Kidney glomerular epithelial cell (primary cell): ENCODE measurements at places on chromosomes 7 and 10.

GRCh38 chr10:4813023-4813422 lies 13.0 kb upstream of the AKR1E2 start:
- peak; percentile 82 for DNase-seq

DNA sequence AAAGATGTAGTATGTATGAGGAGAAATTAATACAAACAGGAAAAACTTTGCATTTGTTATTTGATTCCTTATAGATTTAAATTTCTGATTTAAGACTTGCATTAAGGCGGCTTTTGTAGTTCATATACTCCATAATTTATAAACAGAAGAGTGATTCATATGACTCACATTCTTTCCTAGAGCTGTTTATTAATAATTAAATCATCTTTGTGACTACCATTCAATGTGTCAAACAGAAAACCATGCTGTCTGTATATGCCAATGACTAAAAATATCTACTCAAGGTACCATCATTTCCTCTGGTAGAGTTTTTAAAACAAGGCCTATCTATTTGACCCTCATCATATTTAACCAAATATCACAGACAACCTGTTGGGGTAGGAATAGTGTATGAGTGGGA lies 501.7 kb downstream of the PARD3 start:
- DNase-seq: no peak

- DNase-seq: no peak
These were observed 28.1 kb upstream of the KIF5B start for GRCh38 chr10:32084185-32084851.

- no peak for DNase-seq
These were observed 1.5 kb upstream of the KCTD7 start for GRCh38 chr7:66627151-66627681.

DNA sequence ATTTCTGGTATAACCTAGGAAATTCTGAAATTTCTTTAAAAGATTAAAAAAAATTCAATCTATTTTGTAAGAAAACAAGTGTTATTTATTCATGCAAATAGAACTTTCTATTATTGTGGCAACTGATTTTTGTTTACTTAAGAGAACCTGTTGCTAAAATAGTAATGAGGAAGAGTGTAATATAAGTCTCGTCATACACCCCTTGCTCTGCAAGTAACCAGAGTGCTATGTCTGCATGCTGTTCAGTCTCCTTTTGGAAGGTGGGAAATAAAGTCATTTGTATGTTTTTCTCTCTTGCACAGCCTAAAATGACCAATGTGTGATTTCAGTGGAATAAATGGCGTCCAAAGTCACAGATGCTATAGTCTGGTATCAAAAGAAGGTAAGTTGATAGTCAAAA lies 41.3 kb downstream of the PHTF2 start:
- no peak for DNase-seq

DNA sequence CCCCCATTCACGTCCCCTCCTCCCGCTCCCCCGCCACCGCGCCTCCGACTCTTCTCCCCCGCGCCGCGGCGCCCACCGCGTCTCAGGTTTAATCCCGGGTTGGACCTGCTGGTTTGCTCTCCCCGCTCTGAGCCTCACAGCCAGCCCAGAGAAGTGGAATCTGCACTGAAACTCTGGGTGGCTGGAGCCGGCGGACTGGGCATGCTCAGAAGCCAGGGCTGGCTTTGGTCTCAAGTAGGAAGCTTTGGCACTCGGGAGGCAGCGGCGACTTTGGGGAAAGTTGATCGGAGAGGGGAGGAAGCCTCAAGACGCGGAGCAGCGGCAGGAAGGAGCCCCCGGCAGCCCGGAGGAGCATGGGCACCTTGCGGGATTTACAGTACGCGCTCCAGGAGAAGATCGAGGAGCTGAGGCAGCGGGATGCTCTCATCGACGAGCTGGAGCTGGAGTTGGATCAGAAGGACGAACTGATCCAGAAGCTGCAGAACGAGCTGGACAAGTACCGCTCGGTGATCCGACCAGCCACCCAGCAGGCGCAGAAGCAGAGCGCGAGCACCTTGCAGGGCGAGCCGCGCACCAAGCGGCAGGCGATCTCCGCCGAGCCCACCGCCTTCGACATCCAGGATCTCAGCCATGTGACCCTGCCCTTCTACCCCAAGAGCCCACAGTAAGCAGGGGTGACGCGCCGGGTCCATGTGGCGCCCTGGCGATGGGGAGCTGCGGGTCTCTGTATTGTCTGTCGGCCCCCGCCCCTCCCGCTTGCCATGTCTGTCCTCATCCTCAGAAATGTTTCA lies at the start of gene PRKG1:
TSS of gene PRKG1 (plus strand) at position 250 of the 791 bp plus-strand sequence.
- peak; percentile 39 for DNase-seq

DNA sequence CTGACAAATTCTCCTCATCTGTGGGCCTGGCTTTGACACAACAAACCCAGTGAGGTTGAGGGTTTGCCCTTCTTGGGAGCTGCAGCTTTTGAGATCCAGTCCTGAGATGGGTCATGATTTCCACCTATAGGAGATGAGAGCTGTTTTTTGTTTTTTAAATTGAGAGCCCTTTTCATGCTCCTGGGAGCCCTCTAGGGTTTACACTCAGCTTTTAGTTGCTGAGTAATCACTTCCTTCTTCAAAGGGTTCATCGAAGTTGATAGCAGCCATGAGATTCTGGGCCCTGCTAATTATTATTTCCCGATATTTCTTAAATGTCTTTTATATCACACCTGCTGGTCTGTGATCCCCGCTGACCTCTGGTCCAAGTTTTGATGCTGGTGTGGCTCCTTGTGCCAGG lies 47.3 kb upstream of the VIPR2 start:
- DNase-seq: no peak

GRCh38 chr10:98481404-98481945 lies 34.7 kb upstream of the HPS1 start:
- no peak for DNase-seq

DNA sequence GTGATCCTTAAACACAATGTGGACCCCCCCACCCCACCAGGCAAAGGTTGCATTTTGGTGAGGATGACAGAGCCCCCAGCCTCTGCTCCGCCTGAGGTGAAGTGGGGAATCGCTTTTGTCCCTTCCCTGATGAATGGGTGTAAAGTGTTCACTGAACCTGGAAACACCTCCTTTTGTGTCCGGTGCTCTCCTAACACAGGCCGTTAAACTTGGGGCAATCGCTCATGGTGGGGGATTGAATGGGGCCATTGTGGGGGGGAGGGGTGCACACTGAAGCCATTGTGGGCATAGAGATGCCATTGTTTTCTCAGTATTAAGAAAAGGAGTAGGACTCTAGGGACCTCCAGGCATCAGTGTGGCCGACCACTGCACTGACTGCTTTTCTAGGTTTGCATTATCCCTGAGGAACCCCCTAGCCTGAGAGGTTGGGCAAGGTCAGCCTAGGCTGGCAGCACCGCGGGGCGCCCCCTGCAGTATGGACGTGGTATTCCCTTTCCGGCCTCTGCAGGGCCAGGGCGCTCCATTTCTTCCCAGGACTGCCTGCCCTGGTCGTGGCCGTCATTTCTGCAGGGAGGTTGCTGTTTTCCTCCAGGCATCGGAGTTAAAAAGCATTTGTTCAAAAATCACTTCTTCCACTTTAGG lies 158.3 kb downstream of the TCF7L2 start:
- DNase-seq: no peak

- no peak for DNase-seq
These were observed 972.5 kb downstream of the LRMDA start for GRCh38 chr10:76403912-76404311.

DNA sequence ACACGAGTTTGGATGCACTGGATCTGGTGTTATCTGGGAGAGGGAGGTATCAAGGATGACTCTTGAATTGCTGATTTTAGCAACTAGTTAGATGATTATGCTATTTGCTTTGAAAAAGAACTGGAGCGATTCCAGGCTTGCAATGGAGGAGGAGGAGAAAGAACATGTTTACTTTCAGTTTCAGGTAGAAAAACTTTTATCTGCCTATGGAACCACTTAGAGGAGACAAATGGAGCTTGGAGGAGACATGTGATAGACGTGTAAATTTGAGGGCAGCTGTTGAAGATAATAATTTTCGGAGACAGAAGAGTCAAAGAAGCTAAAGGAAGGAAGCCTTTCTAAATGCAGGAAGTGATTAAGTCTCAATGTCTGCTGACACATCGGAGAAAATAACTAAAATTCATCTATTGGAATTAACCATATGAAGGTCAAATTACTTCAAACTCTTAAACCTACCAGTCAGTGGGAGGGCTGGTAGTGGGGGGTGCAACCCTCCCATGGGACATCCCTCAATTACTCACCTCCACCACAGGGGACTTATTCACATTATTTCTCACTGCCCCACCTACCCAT lies 56.4 kb upstream of the GNAI1 start:
- peak; percentile 5 for DNase-seq

DNA sequence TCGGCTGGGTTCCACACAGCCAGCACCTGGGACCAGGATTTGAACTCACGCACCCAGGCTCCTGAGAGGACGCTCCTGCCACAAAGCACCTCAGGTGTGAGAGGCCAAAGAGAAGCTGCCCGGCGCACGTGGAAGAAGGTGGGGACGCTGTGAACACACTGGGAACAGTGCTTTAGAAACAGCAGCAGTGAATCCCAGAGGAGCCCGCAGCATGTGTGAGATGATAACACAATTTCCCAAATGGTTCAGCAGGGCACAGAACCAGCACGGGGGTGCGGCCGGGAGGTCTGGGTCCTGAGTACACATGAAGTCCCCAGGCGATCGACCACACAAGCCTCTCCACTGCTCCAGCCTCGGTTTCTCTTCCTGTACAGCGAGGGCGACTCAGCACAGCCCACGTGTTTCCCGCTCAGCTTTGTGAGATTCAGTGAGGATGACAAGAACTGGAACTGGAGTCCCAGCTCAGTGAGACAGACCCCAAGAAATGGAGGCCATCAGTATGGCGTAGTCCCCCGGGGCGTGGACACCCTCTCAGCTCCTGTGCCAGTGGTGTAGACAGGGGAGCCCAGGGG lies 188.3 kb downstream of the MAD1L1 start:
- no peak for DNase-seq

- no peak for DNase-seq
These were observed 519.7 kb downstream of the LRMDA start for GRCh38 chr10:75950997-75951589.

GRCh38 chr7:29090151-29090805 lies 56.1 kb downstream of the CPVL start:
- DNase-seq: no peak

- peak; percentile 77 for DNase-seq
These were observed 53.5 kb upstream of the SVIL start for GRCh38 chr10:29688230-29688661.

- no peak for DNase-seq
These were observed 92.9 kb upstream of the STK17A start for GRCh38 chr7:43490016-43490415.

GRCh38 chr7:159102681-159103381 lies 41.8 kb downstream of the VIPR2 start:
- DNase-seq: no peak

- DNase-seq: no peak
These were observed 954.7 kb upstream of the ZNF722 start for GRCh38 chr7:63043657-63044543.

GRCh38 chr10:26550774-26551526 lies 112.8 kb downstream of the APBB1IP start:
- no peak for DNase-seq

- DNase-seq: no peak
These were observed 942 bp upstream of the KIAA1217 start for GRCh38 chr10:24207781-24208611.

GRCh38 chr7:129122078-129122750 lies 22.3 kb upstream of the TSPAN33 start:
- DNase-seq: peak; percentile 65

GRCh38 chr7:33339074-33339790 lies 209.9 kb downstream of the BBS9 start:
- no peak for DNase-seq

DNA sequence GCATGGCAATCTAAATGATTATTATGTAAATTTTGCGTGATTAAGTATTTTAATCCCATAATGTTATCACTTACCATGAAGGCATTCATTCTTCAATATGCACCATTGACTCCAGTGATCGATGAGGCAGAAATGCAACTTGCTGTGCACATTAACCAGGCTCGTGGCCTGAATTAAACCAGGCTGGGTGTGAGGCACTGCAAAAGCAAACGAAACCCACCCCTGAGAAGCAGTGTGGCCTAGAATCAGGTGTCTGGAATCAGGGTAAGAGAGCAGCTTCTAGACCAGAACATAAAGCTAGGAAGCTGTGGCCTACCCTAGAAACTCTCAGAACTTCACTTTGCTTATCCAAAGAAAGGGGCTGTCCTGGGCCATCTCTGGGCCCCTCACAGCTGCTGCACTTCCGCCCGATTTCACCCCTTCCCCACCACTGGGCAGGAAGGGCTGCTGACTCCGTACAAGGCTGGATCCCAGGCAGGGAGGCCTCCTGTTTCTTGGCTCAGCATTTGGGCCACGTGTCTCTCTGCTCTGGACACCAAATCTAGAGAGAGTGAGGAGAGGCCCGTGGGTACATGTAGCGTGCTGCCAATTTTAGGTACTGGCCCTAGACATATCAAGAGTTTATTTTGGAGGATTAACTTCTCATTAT lies 4.4 kb downstream of the PTPRE start:
- DNase-seq: peak; percentile 19

DNA sequence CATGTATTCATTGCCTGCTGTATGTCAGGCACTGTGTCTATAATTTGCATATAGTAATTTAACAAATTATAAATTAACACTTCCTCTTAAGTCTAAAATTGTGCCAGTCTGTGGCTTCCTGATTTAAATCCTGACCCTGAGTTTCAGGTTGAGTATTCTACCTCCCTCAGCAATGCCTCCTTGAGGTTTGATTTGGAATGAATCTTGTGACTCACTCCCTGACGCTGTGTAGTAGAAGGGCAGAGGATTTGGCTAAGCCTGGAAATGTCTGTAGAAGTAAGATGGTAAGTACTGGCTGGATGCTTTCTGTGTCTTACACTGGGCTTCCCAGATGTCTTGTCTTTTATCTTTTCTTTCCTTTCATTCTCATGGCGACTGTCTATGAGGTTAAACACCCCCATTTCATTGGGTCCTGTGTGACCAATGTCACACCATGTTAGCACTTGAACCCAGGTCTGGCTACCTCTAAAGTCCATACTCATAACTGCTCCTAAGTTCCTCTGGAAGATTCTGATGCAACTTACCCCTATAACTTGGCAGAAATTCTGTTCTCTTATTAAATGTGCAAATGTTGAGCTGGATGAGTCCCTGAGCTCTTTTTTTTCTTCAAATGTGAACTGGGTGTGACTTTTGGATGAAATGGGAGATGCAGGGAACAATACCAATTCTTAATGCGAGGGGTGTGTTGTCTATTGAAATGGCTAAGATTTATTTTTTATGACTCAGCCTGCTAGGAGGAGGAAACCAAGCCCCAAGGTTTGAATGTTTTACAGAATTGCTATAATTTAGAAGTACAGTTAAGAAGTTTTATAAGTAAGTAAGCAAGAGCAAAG lies 48.5 kb downstream of the PLCE1 start:
- peak; percentile 34 for DNase-seq

GRCh38 chr7:8481752-8482446 lies 48.5 kb downstream of the NXPH1 start:
- no peak for DNase-seq
